ENCODE measurements at places on chromosomes 2 and 18.

GRCh38 chr2:105925390-105925789, 180.7 kb downstream of the NCK2 start:
- no peak for DNase-seq

DNA sequence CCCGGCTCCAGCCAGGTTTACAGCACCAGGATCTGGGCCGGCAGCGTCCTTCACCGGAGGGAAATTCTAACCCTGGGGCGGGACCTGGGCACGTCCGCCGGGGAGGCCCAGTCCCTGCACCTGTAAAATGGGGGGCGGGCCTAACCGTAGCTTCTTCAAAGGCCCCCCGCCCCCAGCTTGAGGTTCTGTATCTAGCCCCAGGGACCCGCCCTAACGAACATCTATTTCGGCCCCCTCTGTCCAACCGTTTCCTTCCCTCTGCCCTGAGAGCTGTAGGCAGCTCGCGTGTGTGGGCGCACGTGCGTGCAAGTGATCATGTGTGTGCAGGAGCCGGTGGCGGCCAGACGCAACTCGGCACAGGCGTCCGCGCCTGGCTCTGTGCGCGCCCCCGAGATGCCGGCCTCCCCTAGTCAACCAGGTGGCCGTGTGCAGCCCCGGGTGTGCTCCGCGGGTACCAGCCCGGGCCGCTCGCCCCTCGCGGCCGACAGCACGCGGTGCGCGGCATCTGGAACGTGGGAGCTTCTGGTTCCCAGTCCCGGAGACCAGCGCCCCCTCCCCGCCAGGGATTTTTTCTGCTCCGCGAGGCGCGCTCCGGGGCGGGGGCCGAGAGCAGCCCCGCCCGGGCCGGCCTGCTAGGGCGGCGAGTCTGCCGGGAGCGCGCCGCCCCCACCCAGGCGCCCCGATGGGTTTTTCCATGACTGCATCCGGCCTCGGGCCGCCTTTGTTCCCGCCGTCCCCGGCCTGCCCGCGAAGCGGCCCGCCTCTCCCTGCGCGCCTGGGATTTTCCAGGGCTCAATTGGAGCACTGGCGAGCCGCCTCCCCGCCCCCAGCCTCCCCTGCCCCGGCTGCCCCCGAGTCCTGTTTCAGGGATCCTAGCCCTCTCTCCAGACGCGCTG, 21.2 kb downstream of the TEX44 start:
- peak; percentile 76 for DNase-seq

- DNase-seq: no peak
Measured at GRCh38 chr2:239153806-239154591, 246.8 kb downstream of the HDAC4 start.

GRCh38 chr2:160331258-160332025, 131.4 kb upstream of the ITGB6 start:
- no peak for DNase-seq

GRCh38 chr18:56470406-56471351, 167.7 kb downstream of the TXNL1 start:
- no peak for DNase-seq

DNA sequence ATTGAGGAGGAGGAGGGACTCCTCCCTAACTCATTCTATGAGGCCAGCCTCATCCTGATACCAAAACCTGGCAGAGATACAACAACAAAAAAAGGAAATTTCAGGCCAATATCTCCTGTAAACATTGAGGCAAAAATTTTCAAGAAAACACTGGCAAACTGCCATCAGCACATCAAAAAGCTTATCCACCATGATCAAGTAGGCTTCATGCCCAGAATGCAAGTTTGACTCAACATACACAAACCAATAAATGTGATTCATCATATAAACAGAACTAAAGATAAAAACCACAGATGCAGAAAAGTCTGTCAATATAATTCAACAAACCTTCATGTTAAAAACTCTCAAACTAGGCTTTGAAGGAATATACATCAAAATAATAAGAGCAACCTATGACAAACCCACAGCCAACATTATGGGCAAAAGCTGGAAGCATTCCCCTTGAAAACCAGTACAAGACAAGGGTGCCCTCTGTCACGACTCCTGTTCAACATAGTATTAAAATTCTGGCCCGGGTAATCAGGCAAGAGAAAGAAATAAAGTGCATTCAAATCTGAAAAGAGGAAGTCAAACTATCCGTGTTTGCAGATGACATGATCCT, 1014.3 kb downstream of the CBLN2 start:
- no peak for DNase-seq

DNA sequence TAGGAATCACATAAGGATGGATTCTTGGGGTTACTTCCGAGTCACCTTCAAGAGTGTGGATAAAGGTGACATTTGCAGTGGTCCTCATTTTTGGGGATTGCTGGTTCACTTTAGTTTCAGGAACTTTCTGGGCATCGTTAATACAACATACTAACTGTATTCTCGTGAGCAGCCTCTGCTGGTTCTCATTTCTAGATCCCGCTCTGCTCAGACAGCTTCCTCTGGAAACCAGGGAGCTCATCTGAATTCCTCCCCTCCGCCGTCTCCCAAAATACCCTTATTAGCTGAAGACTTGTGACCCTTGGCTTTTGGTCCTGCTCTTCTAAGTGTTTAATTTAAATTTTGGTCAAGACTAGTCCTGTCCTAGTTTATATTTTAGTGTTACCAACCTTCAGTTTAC, 64.5 kb downstream of the ZNF532 start:
- DNase-seq: no peak

DNA sequence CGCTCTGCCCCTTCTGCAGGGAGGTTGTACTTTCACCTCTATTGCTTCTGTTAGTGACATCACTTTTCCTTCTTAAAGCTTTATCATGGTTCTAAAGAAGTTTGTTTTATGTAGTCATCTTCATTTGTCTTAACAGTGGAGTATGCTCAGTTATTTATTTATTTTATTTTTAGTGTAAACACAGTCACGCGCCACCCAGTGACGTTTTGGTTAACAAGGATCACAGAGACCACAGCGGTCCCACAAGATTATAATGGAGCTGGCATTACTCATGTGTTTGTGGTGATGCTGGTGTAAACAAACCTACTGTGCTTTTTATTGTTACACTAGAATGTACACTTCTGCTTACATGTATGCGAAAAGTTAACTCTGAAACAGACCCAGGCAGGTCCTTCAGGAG, 89.9 kb downstream of the SOX11 start:
- DNase-seq: no peak

GRCh38 chr2:28981016-28981441, at the start of gene TOGARAM2:
TOGARAM2 (plus strand) TSS chr2:28981298; CDS start chr2:28994835, 13,537 bp downstream.
- no peak for DNase-seq

GRCh38 chr2:44967056-44967455, 25.6 kb downstream of the SIX3 start:
- DNase-seq: no peak

GRCh38 chr2:127612111-127612822, 33.7 kb upstream of the GPR17 start:
- DNase-seq: no peak

GRCh38 chr2:175181877-175182308, 383 bp upstream of the ATP5MC3 start:
- no peak for DNase-seq

DNA sequence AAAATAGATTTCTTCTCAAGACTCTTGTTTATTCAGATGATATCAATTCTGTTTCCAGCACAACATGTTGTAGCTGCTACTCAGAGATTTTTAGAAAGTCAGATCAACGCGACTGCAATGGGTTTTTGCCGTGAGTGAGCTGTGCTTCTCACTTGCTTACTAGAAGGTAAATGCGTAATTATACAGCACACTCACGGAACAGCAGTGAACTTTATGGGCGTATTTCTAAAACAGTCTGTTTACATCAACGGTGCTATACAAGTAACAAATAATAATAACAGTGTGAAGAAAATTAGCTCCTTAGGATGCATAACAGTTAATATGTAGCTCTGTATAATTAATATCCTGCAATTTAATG, 533.6 kb downstream of the RNF144A start:
- no peak for DNase-seq

DNA sequence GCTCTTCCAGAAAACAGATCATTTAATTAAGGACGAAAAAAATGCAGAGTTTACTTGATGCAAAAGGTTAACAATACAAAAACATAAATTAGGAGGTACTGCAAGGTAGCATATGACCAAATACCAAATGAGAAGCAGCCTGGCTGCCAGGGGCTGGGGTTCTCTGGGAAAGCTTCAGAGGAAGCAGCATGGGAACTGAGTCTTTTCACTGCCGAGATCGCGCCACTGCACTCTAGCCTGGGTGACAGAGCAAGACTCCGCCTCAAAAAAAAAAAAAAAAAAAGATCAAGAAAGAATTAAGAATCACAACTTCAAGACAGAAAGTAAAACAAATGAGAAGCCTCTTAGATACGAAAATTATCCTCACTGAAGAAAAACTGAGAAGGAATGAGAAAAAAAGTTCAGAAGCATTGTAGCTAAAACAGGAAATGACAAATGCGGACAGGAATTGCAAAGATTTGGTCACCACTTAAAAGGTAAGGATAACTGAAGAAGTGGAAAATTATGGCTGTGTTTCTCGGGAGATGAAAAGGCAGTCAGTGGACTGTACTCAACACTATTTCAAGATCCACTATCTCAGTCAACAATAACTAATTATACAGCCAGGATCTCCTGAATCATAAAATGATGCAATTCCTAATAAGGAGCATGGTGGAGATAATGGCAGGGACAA, 4.3 kb downstream of the SEPTIN10 start:
- DNase-seq: peak; percentile 9

GRCh38 chr2:127381762-127382161, 6.0 kb downstream of the MAP3K2 start:
- peak; percentile 39 for DNase-seq

- peak; percentile 84 for DNase-seq
Measured at GRCh38 chr2:152676461-152676860, 40.8 kb downstream of the PRPF40A start.

GRCh38 chr2:62685256-62685655, 20.3 kb upstream of the EHBP1 start:
- DNase-seq: no peak

DNA sequence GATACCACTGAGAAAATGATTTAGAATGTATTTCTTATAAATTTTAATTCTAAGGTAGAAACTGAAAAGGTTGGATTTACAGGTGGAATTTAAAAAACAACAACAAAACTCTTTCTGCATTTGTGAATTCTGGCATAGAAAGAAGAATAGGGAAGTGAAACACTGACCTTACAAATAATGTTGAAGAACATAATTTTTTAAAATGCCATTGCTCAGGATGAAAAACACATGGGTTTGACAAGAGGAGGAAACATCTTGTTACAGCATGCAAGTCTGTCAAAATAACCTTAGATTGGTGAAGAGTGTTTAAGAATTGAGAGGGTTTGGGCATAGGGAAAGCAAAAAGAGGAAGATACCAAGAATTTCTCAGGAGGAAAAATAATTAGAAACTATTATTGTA, 184.3 kb downstream of the UBE2E3 start:
- DNase-seq: no peak

- DNase-seq: no peak
Measured at GRCh38 chr2:2184549-2185249, 146.4 kb downstream of the MYT1L start.

GRCh38 chr18:46366751-46367376, 262.7 kb downstream of the HAUS1 start:
- DNase-seq: no peak

- DNase-seq: no peak
Measured at GRCh38 chr2:16477648-16478047, 188.0 kb downstream of the CYRIA start.

DNA sequence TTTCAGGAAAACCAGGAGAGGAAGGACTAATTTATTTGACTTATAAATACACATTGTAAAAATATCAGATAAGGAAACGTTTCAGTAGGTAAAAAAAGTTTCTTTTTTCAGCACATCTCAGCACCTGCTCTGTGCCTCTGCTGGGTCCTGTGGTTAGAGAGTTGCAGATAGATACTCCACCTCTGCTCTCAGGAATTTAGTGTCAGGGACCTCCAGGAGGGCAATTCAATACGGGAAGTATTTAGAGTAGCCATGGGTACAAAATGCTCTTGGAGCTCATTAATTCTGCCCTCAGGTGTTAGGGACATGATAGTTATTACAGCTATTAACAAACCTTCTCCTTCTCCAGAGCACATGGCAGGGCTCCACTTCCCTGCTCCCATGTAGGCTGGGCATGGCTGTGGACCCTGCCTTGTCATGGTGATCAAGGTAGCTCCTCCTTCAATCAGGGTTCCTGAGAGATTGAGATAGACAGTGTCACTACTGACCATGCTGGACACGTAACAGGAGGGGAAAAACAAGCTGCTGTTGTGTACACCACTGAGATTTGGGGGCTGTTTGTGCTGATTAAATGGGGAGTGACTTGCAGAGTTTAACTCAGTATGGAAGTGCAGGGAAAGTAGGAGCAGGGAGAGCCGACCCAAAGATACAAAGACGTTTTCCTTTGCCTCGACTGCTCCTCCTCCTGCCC, 185.6 kb upstream of the COPS8 start:
- DNase-seq: peak; percentile 24

DNA sequence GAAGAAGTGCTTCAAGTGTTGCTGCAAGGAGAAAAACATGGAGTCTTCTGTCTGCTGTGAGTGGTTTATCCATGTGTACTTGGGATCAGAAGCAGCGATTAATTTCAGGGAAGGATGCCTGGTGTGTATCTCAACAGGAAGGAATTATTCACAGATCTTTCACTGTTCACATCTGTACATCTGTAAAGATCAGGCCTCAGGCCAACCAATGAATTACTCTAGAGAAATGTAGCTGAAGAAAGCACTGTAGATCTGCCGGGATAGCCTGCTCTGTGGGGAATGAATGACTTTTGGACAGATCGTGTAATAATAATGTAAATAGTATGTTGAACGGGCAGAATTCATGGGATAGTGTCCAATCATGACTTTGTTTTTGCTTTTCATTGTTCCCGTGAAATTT, 54.0 kb upstream of the SPP2 start:
- no peak for DNase-seq

GRCh38 chr2:68489282-68489681, 21.9 kb downstream of the APLF start:
- no peak for DNase-seq

DNA sequence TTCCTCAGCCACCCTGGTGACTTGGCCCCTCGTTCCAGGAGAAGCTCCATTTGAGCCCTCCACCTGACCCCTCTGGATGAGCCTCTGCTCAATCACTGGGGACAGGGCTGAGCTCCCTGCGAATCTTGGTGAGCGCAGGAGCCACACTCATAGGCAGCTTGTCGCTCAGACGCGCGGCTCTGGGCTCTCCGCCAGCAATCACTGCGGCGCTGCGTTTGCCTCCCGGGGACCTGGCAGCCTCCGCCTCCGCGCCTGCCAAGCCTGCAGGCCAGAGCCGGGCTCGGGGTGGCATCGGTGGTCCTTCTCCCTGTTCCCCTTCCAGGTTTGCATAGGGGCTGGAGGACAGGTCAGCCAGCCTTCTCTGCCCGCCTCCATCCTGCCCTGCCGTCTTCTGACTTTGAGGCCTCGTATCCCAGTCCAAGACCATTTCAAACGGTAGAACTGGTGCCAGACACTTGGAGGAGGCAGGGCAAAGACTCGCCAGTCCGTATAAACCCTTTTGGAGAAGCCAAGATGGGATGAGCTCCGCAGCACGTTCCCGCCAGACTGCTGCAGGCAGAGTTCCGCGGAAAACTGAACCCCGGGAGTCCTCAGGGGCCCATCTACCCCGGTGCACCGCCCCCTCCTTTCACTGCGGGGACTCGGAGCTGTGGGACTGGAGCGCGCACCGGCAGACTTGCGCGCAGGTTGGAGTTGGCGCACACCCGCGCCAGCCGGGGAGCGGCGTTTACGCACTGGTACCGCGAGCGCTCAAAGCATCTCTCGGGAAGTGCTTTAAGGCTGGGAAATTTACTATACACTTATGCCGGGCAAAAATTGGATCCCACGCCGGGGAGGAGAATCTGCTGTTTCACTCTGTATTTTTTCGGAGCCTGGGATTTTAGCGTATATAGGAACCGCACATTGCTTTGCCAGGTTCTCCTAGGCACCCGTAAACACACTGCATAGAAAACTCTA, 1.1 kb upstream of the TACR1 start:
- peak; percentile 26 for DNase-seq

- DNase-seq: no peak
Measured at GRCh38 chr2:35852-36251, 10.5 kb downstream of the FAM110C start.

Data from myocyte (in vitro differentiated cells).